NCI-H1092 treated with DMSO at 0.1 percent for 48 hours (cell line): ENCODE measurements at places on chromosomes 2 and 18.
A peak's percentile ranks its signal among the peaks of the same experiment; 100 is the strongest.

GRCh38 chr2:44291281-44292248 lies 16.3 kb downstream of the SLC3A1 start:
- DNase-seq = peak; percentile 78

- DNase-seq = no peak
Observed at GRCh38 chr2:170024721-170025120, 153.2 kb upstream of the MYO3B start.

- no peak for DNase-seq
Observed at GRCh38 chr2:187497858-187498463, 49.9 kb upstream of the CALCRL start.

DNA sequence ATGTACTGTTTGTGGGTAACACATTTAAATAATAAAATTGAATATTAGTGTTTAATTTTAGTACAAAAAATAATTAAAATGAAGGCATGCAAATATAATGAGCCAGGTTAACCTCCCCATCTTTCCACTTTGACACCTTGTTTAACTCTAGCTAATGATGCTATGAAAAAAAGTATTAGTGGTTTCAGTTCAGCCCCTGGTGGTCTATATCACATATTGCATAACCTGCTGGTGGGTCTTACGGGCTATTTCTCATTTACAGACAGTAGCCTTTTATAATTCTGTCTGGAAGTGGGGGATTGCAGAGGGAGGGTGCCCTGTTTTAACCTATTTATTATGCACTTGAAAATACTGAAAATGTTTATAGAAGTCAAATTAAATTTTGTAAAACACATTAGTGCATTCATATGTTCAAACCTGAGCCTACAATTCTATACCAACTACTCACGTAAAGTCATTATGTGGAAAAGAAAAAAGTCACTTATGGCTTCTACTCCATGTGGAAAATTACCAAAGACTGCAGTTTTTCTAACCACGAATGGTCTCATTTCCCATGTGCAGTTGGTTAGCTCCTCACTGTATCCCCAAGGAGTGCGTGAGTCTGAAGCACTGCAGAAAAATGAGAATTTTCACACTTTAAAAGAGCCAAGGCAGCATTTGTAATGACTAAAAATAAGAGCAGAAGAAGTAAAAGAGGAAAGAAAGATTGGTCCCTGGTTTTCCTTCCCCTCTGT lies 381.0 kb downstream of the MTX2 start:
- peak; percentile 37 for DNase-seq

DNA sequence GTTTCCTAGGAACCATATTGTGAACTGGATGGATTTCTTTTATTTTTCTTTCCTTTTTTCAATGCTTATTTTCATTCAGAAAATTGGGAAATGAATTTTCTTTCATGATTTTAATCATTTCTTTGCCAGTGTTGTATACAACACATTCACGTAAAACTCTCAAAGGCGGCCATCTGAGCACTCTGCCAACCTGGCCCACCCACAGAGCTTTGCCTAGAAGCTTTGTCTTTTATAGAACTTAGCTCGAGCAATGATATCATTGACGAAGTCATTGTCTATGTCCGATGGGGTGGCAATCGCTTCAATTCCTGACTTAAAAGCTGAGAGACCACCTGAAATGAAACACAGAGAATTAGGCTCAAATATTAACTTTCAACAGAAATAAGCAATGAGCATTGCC lies 13.3 kb downstream of the LYG2 start:
- DNase-seq = no peak

- DNase-seq = peak; percentile 85
Observed at GRCh38 chr18:58195278-58195765, 151.3 kb downstream of the NEDD4L start.
